ENCODE measurements at places on chromosomes 11 and 22. TPM values are rescaled to one million over a fixed set of nuclear protein-coding genes. Genes with fewer than 3 reads are reported as not detected.

DNA sequence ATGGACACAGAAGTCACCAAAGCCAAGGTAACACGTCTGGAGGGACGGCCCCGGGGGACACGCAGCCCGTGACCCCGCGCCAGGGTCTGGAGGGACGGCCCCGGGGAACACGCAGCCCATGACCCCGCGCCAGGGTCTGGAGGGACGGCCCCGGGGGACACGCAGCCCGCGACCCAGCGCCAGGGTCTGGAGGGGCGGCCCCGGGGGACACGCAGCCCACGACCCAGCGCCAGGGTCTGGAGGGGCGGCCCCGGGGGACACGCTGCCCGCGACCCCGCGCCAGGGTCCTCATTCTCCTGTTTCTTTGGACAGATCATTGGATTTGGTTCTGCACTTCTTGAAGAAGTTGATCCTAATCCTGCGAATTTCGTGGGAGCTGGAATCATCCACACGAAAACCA lies 27.1 kb downstream of the MUC6 start:
- no peak for DNase-seq

PLAAT5 gene
- total RNA-seq, result 1.5 TPM

HEPHL1 gene
- total RNA-seq, result not detected

GRCh38 chr11:25211635-25212254 lies 714.9 kb downstream of the LUZP2 start:
- no peak for DNase-seq

GRCh38 chr11:44592125-44592940 lies 26.9 kb downstream of the CD82 start:
- DNase-seq, result no peak

DNA sequence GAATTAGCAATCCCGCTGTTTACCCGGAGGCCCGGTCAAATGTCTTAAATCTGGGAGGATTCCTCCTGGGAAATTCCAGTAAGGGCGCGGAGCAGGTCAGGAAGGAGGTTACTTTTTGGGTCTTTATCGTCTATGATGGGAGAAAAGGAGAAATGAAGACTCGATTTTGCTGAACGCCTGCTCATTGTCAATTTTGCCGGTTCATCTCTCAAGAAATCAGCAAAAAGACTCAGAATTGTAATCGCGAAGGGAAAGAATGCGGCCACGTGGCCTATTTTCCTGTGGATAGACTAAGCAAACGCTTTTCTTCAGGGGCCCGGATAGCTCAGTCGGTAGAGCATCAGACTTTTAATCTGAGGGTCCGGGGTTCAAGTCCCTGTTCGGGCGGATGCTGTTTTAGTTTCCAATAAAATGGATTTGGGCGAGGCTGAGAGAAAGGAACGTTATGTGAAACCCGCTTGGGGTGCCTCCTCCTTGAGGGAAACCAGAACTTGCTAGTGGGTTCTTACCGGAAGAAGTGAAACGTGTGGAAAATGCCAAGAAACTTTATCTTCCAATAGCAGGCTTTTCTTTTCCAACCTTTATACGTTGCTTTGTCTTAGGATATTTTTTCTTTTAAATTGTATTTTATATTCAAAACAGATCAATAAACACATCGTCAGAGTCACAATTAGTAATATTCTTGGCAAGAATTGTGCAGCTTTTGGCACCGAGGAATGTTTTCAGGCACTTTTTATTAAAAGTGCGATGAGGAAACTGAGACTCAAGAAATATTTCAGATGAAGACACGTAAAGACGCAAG lies 45.0 kb downstream of the OR4D9 start:
- DNase-seq, result peak; percentile 47

- no peak for DNase-seq
Measured at GRCh38 chr11:17385926-17386325, 2.5 kb downstream of the KCNJ11 start.

DNA sequence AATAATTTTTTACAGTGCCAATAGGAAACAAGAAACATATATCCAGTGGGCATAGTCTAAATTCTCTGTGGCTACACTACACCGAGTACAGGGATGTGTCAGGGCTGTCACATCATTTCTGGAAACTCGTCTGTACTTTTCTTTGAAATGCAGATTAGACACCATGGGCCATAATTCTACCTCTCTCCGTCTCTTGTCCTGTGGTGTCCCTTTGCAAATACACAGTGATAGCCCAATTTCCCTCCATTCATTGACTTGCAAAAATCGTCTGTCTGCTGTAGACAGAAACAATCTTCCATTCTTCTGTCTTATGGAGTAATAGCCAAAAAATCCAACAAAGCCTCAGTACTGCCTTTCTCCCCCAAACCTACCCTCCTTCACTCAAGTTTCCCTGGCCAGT lies 487.1 kb upstream of the ANO3 start:
- no peak for DNase-seq

DNA sequence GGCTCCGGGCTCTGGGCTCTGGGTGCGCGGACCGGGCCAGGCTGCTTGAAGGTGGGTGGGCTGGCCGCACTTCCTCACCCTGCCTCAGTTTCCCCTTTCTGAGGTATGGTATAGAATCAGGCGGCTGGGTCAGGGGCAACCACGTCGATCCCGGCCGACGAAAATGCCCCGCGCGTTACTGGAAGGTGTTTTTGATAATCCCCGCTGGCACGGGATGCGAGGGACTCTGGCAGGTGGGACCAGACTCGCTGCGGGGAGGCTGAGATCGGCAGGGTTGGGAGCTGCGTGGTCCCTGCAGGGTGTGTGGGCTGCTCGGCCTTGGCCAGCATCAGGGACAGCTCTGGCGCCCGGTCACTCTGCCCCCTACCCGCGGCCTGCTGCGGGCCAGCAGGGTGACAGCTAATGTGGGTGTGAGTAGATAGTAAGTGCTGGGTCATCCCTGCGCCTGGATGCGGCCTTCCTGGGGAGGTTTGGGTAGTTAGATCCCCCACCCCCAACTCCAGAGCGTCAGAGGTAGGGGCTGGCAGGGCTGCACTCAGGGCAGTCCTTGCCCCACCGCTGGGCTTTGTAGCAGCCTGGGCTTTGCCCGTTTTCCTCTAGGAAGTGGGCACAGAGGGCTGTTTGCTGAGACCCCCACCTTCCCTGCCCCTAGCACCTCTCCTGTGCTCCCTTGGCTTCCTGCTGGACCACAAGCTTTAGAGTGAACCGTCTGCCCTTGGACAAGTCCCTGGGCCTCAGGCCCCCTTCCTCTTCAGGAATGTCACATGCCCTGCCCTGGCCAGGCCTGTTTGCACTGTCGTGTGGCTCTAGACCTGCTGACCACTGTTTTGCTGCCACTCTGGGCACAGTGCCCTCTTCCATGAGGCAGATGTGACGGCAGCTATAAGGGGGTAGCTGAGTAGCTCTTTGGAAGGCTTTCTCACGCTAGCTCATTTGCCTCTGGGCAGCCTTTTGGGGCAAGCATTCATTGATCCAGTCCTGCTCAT lies 579 bp downstream of the TANGO2 start:
- peak; percentile 86 for DNase-seq

DNA sequence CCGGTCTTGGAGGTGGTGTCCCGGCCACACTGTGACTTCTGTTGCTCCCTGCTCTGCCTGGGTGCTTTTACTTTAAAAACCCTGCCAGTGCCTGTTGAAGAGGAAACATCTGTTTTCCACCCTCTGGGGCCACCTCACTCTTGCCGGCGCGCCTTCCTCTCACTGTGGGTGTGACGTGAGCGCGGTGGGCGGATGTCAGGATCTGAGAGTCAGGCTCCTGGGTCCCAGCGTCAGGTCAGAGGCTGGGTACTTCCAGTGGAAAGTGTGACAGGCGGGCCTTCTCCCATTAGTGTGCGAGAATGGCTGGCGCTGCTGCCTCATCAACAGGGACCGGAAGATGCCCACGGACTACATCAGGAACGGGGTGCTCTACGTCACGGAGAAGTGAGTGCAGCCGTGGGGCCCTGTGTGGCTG lies 54.2 kb downstream of the GRAMD4 start:
- DNase-seq, result peak; percentile 77

DNA sequence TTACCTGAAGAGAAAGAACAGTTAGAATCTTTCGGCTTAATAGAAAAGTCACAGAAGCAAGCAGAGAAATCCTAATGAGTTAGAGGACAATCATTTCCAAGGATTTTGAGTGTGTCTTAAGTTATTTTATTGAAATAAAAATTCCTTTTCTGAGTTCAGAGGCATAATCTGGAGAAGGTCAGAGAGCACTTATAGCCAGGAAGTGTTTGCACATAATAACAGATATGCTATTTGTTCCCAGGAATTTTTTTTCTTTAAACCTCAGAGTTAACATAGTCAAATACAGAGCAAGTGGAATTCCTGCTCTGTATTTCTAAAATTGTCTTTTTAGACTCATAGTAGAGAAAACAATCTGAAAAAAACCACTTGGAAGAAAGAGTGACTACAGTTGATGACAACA lies 74.3 kb downstream of the SNX19 start:
- no peak for DNase-seq

TMEM9B gene
- 43.5 TPM for total RNA-seq

- DNase-seq, result no peak
Measured at GRCh38 chr11:57368845-57369232, 12.1 kb downstream of the PRG3 start.

MYOD1 gene
- total RNA-seq, result not detected

OR51E2 gene
- total RNA-seq, result not detected

Data from left ventricle myocardium superior (tissue), 1 donor.